SK-N-SH treated with all-trans-retinoic acid at 6 μM for 48 hours (cell line): ENCODE measurements at places on chromosomes 6 and 20.

GRCh38 chr6:14306151-14306906 lies 188.8 kb downstream of the CD83 start:
- no peak for ATAC-seq

DNA sequence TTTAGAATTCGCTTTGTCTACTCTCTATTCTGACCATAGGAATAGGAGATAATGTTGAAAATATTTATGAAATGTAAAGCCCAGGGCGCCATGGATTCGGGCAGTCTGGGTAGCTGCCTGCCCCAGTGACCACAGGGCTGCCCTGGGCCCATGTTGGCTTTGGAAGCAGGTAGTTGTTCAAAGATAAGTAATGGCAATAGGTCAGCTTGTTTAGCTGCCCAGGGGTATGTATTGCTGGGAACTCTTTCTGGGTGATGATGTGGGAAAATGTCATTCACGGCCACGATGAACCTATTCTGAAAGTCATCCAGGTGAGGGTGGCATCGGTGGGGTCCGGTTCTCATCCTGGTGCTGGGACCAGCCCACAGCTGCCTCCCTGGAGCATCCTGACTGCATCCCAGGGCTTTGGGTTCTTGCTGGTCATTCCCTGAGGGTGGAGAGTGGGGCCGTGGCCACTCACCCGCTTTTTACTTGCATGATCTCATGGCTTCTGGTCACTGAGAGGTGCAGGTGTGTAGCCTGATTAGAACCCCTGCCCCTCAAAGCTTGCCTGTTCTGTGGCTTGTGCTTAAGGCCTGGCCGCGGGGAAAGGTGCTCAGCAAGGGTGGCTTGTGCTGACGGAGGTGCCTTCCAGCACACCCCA lies 102.8 kb downstream of the ERMARD start:
- no peak for ATAC-seq

GRCh38 chr20:45039475-45039820 lies 61.5 kb downstream of the KCNS1 start:
- no peak for ATAC-seq

DNA sequence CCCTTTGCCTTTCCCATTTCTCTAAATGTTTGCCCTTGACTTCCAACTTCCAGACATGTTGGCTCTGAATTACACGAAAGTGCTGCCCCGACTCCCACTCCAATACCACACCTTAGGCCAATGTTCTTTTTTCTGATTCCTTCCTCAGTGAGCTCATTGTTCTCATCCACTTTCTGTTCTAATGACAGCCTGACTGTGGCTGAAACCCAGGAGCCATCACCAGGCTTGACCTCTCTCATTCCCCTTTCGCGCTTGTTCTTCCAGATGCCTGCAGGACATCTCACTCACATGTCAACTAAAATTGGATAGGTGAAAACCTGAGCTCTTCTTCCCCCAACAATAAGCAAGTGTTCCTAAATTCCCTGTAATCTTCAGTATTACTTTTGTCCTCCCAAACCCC lies 40.4 kb downstream of the PTPRK start:
- ATAC-seq = no peak

GRCh38 chr6:128363020-128363813 lies 157.2 kb downstream of the PTPRK start:
- no peak for ATAC-seq

GRCh38 chr6:160344271-160344670 lies 3.9 kb upstream of the SLC22A3 start:
- ATAC-seq = no peak

DNA sequence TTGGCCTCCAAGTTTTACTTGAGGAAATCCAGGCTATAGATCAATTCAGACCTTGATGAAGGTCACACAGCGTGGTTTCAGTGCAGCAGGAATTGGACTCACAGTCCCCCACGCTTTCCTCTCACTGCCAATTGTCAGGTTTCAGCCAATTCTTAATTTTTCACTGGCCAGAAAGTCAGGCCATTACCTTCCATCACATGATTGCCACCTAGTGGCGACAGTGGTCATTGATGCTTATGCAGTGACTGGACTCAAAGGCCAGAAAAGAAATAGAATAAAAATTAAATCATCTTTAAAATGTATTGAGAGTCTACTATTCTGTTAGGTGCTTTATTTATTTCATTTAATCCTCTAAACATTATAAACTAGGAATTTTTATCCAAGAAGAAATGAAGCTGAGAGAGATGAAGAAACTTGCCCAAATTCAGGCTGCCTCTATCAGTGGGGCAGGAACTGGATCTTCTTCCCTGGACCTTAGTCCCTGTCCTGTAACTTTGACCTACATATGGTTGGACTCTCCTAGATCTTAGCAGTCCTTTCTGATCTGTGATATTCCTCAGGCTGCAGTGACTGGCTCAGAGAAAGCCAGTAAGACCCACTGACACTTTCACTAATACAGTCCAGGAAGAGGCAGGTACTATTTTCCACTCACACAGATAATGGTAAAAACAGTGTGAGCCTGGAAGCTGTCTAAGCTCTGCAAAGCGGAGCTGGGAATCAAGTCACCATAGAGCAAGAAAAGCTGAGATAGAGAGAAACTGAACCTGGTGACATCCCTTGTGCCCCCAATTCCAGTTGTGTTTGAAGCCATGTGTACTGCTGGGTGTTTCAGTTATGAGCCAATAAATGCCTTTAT lies 133.3 kb downstream of the ELOVL4 start:
- ATAC-seq = peak; percentile 71

GRCh38 chr6:149636124-149636523 lies 12.4 kb downstream of the KATNA1 start:
- peak; percentile 56 for ATAC-seq

- peak; percentile 77 for ATAC-seq
These were observed at the start of gene TCF15 for GRCh38 chr20:610130-611046. Gene TCF15, minus strand, starts transcription at chr20:610309. Its CDS starts 72 bp downstream, at chr20:610237.

DNA sequence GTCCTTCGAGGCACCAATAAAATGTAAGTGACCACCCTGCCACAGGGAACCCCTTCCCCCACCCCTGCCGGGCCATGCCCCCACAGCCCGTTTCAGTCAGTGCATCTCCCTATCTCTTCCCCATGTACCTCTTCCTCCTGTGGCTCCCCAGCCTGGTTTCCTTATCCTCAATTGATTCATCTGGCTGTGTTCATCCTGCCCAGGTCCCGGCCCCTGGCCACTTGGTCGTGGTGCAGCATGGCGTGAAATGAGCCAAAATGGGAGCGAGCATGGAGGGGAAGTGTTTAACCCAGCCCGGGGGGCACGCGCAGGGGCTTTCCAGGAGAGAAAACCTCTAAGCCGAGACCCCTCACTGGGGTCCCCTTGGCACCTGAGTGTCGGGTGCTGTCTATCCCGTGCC lies 35.9 kb downstream of the HM13 start:
- ATAC-seq = no peak

- ATAC-seq = no peak
These were observed 66.4 kb downstream of the CLIC5 start for GRCh38 chr6:45949256-45949655.

DNA sequence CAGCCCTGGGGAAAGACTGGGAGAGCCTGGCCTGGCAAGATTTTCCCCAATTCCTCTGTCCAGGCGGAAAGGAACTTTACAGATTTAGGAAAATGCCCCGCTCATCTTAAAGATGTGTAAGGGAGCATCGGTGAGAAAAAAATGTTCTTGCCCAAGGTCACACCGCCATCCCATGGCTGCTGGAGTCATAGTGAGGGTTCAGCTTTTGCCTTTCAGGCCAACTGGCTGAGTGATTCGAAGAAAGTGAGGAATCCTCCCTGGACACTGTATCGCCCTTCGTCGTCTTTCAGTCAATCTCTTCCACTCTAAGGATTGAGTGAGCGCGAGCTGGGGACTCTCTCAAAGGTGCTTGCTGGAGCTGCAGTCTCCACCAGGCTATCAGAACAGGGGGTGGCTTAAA lies 1.4 kb downstream of the WFDC2 start:
- peak; percentile 47 for ATAC-seq

DNA sequence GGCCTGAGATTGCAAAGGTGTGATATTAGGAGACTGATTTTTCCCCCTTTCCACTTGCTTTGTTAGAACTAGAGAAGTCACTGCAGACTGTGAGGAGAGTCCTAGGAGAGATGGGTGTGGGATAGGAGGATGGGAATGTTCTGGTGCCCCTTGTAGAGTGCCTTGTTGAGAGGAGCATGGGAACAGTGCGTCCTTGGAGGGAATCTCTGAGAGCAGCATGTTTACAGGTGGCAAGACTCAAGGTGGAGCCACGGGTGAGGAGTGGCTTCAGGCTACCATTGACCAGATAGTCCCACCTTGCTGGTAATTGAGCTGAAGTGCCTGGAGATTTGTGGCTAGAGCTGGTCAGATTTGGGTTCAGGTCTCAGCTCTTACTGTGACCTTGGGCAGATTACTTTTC lies 6.0 kb downstream of the PLCG1 start:
- ATAC-seq = no peak

DNA sequence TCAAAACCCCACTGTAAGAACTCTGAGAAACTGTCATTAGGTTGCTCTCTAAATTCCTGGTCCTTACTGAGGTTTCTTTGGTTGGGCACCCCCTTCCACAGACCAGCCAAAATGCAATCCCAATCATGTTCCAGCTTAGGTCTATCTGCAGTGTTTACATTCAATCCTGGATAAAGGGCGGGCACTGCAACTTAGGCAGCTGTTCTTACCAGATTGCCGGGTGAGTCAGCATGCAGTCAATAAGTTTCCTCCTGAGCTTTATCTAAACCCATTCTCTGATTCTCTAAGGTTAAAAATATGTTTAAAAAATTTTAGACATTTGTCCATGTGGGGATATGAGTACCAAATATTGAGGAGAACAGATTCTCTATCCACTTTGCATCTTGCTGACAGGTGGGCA lies 197.8 kb downstream of the HAO1 start:
- ATAC-seq = no peak; the same call in 2 of the 3 replicates

- ATAC-seq = no peak
These were observed at the start of gene CRIP3 for GRCh38 chr6:43308101-43308989. Gene CRIP3, minus strand, starts transcription at chr6:43308826. Its CDS starts 34 bp downstream, at chr6:43308792.

- ATAC-seq = no peak
These were observed 84.2 kb upstream of the CNKSR3 start for GRCh38 chr6:154594496-154595198.

- no peak for ATAC-seq
These were observed 47.0 kb downstream of the MYH7B start for GRCh38 chr20:35002426-35003210.

DNA sequence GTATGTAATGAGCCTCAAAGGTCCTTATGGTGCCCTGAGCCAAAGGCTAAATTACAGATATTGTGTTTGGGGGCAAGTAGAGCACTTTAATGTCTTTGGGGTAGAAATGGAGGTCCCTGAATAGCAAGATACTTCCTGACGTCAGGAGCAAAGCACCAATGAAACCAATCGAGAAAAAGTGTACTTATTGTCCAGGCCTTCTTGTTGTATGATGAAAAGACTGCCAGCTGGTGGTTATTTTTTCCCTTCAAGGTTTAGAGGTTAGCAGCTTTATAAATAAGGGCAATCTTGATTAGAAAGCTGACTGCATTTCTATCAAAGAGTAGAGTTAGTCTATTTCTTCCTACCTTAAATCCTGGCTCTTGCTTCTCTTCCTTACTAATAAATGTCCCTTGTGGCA lies 76.1 kb upstream of the HSF2 start:
- peak; percentile 67 for ATAC-seq

- peak; percentile 65 for ATAC-seq
These were observed 81.6 kb upstream of the MLN start for GRCh38 chr6:33885132-33886057.

DNA sequence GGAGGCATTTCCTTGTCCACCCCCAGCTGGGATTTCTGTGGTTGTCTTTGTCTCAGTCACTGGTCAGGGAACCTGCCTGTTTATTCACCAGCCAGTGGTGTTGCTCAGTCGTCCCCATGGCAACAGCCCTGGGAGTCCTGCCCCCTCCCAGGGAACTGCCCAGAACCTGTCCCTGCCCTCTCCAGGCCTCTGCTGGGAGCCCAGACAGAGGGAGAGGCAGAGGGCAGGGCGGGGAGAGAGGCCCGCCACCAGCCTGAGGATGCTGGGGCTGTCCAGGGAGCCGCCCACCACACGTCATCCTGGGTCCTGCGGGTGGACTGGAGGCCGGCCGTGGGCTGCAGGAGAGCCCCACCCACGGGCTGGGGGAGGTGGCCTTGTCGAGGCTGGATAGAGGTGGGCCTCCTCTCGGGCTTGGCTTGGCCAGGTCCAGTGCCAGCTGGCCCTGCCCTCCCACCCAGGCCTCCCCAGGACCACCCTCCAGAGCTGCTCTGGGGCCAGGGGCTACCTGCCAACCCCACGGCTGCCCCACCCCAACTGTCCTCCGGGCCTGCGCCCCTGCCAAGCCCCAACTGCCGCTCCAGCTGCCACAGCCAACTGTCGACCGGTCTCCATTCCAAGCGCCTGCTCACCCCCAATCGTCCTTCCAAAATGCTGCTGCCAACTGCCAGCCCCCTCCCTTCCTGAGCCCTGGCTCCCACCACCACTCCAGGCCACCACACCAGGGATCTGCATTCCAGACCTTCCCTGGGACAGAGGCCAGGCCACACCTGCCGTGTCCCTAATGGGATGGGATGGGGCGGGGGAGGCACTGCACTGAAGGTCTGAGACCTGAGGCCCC lies 4.2 kb upstream of the ZBTB46 start:
- peak; percentile 97 for ATAC-seq

GRCh38 chr20:63767886-63768285 lies 28.3 kb downstream of the SLC2A4RG start:
- ATAC-seq = no peak

- no peak for ATAC-seq
These were observed 3.9 kb downstream of the OSBPL2 start for GRCh38 chr20:62242176-62242575.

GRCh38 chr20:54502179-54502578 lies 26.8 kb downstream of the DOK5 start:
- ATAC-seq = peak; percentile 58

GRCh38 chr6:41058783-41059181 lies 5.8 kb downstream of the APOBEC2 start:
- no peak for ATAC-seq
